ENCODE measurements at places on chromosomes 2 and 18.

GRCh38 chr2:30310371-30310770, 79.0 kb downstream of the LBH start:
- no peak for DNase-seq

DNA sequence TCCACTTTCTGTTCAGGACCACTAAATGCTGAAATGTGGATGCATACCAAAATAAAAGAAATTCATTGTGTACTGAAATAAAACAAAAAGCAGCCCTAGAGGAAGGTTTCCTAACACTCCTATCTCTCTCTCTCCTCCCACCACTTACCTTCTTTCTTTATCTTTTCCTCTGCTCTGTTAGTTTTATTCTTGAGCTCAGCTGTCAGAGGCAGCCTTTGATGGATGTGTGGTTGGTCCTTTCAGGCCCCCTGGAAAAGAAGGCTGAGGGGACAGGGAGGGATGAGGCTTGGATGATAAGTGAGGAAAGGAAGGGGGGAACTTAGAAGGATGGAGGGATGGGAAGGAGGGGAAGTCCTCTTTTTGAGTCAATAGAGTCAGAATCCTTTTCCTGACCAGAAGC, 47.6 kb downstream of the DHRS9 start:
- DNase-seq: no peak

- DNase-seq: no peak
These were observed 1061.4 kb downstream of the TSN start for GRCh38 chr2:122816803-122817202.

DNA sequence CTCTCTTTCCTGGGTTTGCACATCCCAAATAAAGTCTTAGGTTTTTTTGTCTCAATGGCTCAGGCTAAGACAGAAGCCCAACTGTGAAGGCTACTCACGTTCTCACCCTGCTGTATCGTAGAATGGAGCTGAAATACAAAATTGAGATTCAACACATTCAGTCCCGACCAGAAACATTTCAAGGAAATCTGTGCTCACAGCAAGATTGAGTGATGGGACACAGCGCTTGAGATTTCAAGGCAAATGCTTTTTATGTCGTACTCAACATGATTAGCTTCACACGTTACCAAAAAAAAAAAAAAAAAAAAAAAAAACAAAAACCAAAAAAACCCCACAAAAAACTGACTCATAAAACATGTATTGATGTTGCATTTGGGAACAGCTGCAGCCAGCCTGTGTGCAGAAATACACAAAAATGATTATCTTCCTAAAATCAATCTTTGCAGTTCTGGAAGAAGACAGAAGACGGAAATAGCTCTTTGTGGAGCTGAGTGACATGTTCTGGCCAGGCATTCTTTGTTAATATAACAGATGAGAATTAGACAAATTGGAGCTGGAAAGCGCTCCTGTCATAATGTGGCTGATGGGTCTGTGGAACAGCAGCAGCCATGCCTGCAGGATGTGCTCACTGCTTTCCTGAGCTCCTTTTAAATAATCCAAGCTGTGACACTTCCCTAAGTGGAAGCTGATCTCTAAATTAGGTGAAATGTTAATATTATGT, 453.2 kb downstream of the LPIN1 start:
- no peak for DNase-seq

- DNase-seq: no peak
These were observed 25.9 kb upstream of the GPR17 start for GRCh38 chr2:127619877-127620705.

- no peak for DNase-seq
These were observed 29.7 kb upstream of the NT5C1B start for GRCh38 chr2:18619091-18619490.

DNA sequence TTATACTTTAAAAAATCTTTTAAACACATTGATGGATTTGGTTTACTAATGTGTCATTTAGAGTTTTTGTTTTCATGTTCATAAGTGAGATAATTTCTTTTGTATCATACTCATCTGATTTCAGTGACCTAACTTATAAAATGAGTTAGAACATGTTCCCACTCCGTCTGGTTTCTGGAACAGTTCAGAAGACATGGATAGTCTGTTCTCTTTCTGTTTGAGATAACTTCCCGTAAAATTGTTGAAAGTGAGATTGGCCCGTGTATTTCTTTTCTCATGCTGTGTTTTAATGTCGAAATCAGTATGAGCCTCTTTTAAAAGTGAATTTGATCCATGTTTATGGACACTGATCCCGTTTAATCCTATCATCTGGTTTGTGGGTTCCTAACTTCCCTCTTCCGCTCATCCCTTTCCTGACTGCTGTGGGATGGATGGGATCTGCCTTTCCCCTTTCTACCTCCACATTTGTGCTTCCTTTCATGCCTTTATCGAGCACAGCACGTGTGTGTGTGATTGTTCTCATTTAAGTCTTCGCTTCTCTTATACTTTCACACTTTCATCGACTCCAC, 78.9 kb downstream of the COPS8 start:
- DNase-seq: no peak

GRCh38 chr2:144434425-144435222, 85.3 kb downstream of the ZEB2 start:
- DNase-seq: no peak

DNA sequence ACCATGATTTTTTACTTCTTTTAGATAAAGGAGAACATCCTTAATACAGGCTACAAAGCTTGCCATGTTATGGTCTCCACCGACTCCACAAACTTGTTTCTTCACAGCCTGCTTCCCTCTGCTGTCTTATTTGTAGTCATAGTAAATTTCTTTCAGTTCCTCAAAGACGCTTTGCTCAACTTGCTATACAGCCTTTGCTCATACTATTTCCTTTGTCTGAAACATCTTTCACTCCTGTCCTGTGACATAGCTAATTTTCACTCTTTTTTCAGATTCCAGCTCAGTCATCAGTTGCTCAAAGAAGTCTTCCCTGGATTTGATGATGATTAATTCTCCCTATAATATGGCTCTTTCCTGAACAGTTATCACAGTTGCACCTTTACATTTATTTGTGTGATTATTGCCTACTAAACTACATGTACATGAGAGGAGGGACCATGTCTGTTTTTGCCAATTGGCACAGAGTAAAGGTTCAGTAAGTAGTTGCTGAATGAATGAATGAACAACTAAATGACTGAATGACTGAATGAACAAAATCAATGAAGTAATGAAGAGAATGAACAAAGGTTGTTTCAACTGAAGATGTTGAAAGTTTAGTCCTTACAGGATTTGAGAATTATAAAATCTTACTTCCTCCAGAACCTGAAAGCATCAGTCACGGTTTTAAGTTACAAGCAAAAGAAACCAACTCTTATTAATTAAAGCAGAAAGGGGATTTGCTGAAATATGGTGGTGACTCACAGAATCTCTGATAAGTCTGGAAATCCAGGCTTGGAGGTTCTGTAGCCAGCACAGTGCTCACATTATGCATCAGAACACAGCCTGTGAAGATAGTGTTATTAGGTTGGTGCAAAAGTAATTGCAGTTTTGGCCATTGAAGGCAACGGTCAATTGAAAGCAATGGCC, 186.4 kb upstream of the FAM98A start:
- DNase-seq: no peak

DNA sequence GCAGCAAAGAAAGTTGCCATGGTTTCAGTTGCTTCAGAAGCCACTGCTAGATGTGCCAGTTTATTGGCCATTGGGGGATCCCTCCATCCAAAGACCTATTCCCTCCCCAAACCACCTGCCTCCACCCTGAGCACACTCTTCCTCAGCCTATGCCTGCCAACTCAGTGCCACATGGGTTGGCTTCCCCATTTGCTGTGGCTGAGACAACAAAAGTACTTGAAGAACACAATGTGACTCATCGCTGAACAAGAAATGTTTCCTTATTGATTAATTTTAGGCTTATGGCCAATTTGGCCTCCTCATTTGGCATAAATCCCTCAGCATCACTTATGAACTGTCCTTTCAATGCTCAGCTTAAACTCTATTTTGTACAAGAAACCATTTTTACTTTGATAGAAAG, 215.9 kb downstream of the TMEM247 start:
- no peak for DNase-seq

GRCh38 chr2:29878898-29879297, 42.5 kb downstream of the ALK start:
- no peak for DNase-seq

Data from stimulated activated CD8-positive, alpha-beta memory T cell treated with anti-CD3 and anti-CD28 coated beads, Interleukin-15, amount 100 ng/mL, for 48 hours (primary cell).